ENCODE measurements at places on chromosomes 7 and 10. TPM values are rescaled to one million over a fixed set of nuclear protein-coding genes. Genes with fewer than 3 reads are reported as not detected.

The HKDC1 gene
- total RNA-seq: 0.13 TPM

The CRPPA gene
- 2.0 TPM for total RNA-seq

The DMTF1 gene
- 217 TPM for total RNA-seq

The EMX2 gene
- total RNA-seq: 2.0 TPM

The BEND7 gene
- 8.0 TPM for total RNA-seq

The PNLIPRP2 gene
- total RNA-seq: not detected

The ADCY1 gene
- 0.15 TPM for total RNA-seq

The SPDYE8 gene
- total RNA-seq: not detected

The ASL gene
- 22.9 TPM for total RNA-seq

The NKX2-3 gene
- total RNA-seq: not detected

The EPO gene
- total RNA-seq: not detected

The LRRC72 gene
- total RNA-seq: not detected

The PRKG1 gene
- total RNA-seq: 3.3 TPM

The LRRC61 gene
- total RNA-seq: 28.1 TPM

The CTAGE4 gene
- total RNA-seq: 28.6 TPM

The PIK3AP1 gene
- 4.7 TPM for total RNA-seq

The RELN gene
- 1.8 TPM for total RNA-seq

The ELMO1 gene
- total RNA-seq: 29.2 TPM

The ELAPOR2 gene
- total RNA-seq: 6.3 TPM

The CBX3 gene
- 46.2 TPM for total RNA-seq

The EIF5AL1 gene
- total RNA-seq: 0.52 TPM

The HOXA2 gene
- total RNA-seq: 4.2 TPM

The MYO1G gene
- total RNA-seq: 4.5 TPM

The HOGA1 gene
- total RNA-seq: 6.2 TPM

The NRCAM gene
- total RNA-seq: 2.5 TPM

The CFAP43 gene
- total RNA-seq: 0.78 TPM

The SPAM1 gene
- not detected for total RNA-seq

The LRIT1 gene
- total RNA-seq: not detected

The ABCB4 gene
- total RNA-seq: not detected

The LEP gene
- 11.8 TPM for total RNA-seq

The PON1 gene
- total RNA-seq: 0.30 TPM

Data from suprapubic skin (tissue), 4 donors.